Stimulated activated CD8-positive, alpha-beta memory T cell treated with anti-CD3 and anti-CD28 coated beads, Interleukin-4, amount 100 ng/mL, for 1 hour (primary cell): ENCODE measurements at places on chromosomes 6 and 20.

- no peak for DNase-seq
Observed at GRCh38 chr6:30348957-30349356, 4.0 kb downstream of the RPP21 start.

GRCh38 chr20:37336369-37337207, 9.4 kb upstream of the SRC start:
- DNase-seq: no peak

DNA sequence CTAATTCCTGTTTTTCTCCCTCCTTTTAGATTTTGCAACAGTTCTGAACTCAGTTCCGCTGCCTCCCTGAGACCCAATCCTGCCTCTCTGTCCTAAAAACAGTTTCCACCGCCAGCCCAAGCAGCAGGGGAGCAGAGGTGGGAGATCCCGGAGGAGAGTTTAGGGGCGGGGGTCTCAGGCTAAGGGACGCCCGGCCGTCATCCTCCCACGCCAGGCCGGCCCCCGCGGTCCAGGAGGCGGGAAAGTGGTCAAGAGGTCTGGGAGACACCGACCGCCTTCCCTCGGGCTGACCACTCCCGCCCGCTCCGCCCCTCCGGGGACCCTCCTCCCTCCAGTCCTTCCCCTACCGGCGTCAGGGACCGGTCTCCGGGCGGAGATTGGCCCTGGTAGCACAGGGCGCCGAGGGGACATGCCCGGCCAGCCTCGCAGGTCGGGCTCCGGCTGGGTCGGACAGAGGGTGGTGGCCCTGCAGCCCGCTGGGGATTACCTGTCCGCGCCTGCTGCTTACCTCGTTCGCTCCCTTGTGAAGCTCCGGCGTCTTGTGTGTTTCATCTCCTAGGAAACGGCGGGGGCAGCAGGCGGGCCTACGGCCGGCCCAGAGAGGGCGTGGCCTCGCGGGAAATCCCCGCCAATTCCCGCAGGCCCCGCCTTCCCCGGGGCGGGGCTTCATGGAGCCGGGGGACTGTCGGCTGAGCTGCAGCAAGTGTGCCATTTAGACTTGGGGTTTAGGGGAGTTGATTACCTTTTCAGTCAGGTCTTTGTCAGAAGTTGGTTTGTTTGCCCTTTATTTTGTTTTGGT, at the start of gene MAK:
Gene MAK (minus strand): TSS at position 545 of the 799 bp plus-strand sequence. CDS start 7,891 bp downstream, outside the sequence.
- DNase-seq: peak; percentile 66

- no peak for DNase-seq
Observed at GRCh38 chr6:129276986-129277385, 394.0 kb downstream of the LAMA2 start.

DNA sequence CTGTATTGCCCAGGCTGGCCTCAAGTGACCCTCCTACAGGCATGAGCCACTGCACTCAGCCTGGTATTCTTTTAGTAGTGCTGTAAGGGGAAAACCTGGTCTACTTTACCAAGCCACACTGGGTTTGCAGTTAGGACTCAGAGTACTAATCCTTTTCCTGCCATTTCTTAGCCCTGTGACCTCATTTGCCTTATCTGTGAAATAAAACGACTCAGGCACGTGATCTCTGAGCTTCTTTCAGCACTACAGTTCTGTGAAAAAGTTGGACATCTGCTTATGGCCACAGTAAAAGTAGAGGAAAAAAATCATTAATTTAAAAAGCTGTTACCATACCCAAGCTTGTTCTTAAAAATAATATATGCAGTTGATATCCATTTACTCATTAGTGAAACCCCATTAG, 1007.5 kb downstream of the KIF16B start:
- no peak for DNase-seq

DNA sequence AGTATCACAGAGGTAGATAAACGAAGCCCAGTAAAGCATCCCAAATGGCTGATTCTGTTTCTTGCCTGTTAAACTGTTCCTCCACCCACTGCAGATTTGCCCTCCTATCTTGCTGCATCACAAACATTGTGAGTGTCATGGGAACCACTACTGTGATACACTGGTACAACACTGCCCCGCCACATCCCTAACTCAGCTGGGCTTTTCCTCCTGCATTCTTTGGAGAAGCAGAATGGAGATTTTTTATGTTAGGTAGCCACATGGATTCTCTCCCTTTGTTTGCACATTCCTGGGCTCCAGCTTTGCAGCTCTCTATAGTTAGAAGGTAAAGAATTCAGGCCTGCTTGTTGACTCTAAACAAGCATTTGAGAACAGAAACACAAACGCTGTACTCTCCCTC, 234.1 kb downstream of the TMEM242 start:
- no peak for DNase-seq

DNA sequence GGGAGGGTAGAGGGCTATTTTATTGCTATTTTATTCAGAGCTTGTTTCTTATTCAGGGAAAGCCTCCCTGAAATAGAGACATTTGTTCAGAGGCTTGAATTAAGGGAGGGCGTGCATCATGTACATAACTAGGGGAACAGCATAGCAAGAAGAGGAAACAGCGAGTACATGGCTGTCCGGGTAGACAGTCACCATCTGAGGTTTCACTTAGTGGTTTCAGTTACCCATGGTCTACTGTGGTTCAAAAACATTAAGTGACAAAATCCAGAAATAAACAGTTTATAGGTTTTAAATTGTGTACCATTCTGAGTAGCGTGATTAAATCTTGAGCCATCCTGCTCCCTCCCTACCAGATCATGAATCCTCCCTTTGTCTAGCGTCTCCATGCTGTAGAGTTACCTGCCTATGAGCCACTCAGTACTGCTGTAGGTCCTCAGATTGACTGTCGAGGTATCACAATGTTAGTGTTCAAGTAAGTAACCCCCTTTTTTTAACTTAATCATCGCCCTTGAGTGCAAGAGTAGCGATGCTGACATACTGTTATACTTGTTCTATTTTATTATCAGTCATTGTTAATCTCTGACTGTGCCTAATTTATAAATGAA, 791.5 kb downstream of the TFAP2A start:
- no peak for DNase-seq

GRCh38 chr6:34005901-34006531, 139.9 kb downstream of the GRM4 start:
- no peak for DNase-seq

- DNase-seq: no peak
Observed at GRCh38 chr20:25197183-25197869, 1.8 kb downstream of the ENTPD6 start.

GRCh38 chr20:63831993-63832686, 1.1 kb upstream of the ZBTB46 start:
- DNase-seq: no peak

- no peak for DNase-seq
Observed at GRCh38 chr6:165552248-165552736, 110.7 kb downstream of the PDE10A start.

DNA sequence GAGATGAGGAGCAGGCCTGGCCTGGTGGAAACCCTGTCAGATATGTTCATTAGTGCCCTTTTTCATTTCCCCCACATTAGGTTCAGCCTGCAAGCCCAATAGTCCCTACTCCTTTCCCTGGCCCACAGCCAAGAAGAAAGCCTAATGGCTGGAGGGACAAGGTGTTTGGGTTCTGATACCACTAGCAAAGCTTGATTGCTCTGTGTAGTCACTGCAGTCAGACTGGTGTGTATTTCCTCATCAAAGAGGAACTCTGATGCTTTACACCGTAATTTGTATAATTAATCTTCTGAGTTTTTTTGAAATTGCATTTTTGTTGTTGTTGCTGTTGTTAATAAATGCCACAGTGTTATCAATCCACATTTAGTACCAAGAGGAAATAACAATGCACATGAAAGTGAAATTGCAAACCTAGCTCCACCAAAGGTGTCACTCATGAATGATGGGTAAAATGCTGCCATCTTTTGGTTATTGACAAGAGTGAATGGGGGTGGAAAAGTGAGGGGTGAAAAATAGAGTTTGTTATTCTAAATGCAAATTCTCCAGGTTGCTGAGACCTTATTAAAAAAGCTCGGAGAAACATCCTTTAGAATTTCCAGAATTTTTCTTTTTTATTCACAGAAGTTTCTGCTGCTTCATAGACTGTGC, 320.2 kb upstream of the POU3F2 start:
- no peak for DNase-seq

DNA sequence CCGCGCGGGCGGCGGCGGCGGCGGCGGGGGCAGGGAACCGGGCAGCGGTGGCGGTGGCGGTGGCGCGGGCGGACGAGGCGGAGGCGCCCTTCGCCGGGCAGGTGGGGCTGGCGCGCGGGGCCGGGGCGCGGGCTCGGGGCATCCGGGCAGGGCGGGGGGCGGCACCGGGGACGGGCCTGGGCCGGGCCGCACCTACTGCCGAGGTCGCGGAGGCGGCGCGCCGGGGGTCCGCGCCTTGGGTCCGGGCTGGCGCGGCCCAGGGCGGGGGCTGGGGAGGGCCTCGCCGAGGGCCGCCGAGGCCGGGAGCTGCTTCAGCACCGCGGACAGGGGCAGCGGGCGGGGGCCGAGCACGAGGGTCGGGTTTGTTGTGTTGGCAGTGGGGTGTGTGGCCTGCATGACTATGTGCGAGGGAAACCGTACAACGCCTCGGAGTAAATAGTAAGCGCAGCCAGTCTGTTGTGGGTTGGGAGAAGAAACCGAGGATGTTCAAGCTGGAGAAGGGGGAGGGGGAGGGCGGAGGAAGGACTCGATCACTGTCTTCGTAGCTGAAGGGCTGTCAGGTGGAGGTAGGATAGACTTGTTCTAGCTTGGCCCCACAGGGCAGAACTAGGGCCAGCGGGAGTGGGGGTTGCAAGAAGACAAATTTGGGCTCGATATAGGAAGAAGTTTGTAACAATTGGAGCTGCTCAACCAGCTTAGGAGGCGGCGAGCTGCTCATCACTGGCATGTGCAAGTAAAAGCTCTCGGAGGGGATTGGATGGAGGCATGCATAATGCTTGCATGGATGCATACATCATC, 593 bp downstream of the MMP24 start:
- no peak for DNase-seq

DNA sequence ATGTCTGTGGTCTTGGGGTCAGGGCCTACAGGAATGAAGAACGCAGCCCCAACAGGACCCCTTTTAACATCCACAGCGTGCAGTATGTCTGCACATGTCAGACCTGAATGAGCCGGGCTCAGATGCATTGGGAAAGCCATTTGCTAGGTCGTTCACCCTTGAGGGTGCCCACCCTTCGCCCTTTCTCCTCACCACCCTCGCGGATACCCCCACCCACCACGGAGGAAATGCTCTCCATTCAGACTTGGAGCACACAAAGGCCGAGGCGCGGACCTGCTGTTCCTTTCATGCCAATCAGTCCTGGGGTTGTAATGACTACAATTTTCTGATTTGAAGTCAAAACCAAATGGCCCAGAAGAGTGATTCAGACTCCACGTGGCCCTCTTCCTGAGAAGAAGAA, 62.7 kb downstream of the EDN3 start:
- no peak for DNase-seq

DNA sequence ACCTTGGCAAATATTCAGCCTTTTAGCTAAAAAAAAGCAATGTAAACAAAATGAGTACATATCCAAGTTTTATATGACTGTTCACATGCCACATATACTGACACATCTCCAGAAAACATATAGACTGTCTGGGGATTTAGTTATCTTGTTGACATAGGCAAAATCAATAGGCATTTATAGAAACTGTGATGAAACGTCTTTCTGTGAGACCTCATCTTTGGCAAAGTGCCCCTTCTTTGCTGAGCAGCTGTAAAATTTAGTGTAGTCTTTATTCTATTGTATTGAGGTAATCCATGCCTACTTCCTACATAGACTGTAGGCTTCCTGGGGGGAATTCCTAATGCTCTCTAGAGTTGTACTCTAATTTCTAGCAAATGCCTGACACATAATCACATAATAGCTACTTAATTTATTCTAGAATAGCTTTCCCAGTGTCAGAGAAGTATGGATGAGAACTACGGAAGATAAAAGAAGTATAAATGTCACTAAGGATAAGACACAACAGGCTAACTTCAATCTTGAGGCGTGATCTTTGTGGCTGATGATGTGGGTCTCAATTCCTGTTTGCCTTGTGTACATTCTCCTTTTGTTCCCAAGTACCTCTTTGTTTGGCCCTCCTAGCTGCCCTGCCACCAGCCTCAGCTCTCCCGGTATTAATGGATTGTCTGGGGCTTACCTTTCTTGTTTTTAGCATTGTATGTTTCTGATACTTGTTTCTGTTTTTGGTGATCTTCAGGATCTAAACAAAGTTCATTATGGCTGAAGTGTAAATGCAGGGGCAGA, 30.6 kb downstream of the PTCHD4 start:
- DNase-seq: no peak

GRCh38 chr6:43636308-43636659, 644 bp downstream of the MAD2L1BP start:
- DNase-seq: no peak

DNA sequence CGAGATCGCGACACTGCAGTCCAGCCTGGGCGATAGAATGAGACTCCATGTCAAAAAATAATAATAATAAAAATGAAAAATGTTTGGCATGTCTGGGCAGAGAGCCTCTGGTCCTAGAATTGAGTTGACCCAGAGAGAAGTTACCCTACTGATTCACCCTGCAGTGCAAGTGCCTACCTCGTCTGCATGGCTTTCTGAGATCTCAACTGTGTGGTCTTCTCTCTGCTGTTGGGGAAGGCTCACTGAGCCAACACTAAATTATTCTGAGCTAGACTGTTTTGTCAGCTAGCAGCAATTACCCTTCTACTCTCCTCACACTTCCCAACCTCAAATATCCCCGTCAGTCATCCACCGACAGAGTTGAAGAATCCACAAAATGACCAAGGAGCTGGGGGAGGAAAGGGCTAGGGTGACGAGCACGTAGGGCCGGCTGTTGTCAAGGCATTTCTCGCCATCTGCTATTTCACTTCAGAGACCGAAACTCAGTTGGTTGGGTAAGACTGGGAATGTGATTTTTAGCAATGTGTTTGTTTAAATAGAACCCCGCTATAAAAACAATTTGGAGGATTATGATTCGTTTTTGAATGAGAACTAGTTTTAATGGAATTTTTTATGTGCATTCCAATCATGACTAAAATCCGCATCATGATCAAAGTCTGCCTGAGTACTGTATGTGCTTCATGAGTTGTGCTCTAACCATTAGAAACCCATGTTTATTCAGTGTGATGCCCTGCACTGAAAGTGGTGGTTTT, 9.4 kb downstream of the MAS1 start:
- DNase-seq: no peak

- DNase-seq: no peak
Observed at GRCh38 chr6:16388488-16388887, 150.1 kb downstream of the GMPR start.

DNA sequence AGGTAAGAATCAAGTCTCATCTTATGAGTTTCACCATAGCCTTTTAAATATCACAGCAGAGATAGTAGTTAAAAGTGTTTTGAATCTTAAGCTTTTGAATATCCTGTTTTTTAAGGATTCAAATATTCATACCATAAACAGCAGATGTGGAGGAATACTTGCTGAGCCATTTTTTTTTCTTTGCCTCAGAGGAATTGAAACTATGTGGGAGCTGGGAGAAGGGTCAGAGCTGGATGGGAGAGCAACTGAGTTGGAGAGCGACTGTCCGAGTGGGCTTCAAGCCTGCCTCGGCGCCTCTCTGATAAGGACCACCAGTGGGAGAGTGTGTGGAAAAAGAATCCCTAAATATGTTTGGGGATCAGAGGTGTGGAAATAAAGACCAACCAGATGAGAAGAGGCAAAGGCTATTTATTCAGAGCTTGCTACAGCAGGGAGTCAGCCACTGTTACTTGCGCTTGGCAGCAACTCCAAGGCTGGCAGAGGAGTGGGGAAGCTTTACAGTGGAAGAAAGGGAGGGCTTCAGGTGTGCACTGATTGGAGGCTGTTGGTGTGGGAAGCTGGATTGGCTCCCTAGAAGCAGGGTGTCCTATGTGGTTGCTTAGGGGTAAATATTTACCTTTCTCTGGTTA, 34.3 kb upstream of the MCUR1 start:
- DNase-seq: no peak

- no peak for DNase-seq
Observed at GRCh38 chr6:2697291-2697690, 53.4 kb downstream of the MYLK4 start.

GRCh38 chr6:90425161-90425641, 128.6 kb upstream of the BACH2 start:
- DNase-seq: no peak
